ENCODE measurements at places on chromosomes 5 and 9. TPM values are rescaled to one million over a fixed set of nuclear protein-coding genes. Genes with fewer than 3 reads are reported as not detected.
A peak's percentile ranks its signal among the peaks of the same experiment; 100 is the strongest.

Gene KCNT1
- 1.2 TPM for total RNA-seq

Gene FRRS1L
- total RNA-seq: 0.81 TPM

GRCh38 chr5:177500685-177501522 is 3.5 kb upstream of the PDLIM7 start:
- peak; percentile 95 for DNase-seq

DNA sequence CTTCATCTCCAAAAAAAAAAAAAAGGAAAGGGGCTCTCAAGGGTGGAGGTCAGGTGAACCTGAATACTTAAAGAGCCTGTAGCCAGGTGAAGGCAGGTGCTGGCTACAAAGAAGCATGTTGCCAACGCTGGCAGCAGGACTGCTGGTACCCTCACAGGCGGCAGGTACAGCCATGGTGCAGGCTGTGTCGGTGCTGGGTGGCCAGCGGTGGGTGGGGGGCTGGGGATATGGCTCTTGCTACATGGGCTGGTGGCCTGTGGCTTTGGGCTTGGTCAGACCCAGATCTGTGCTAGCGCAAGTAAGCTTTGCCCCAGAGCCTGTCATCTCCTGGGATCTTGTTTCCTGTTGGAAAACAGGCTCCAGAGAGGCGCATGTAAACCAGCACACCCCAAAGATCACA is 86.3 kb upstream of the PHYKPL start:
- no peak for DNase-seq

Gene CD180
- 0.48 TPM for total RNA-seq

Gene PHYHD1
- total RNA-seq: 21.9 TPM

DNA sequence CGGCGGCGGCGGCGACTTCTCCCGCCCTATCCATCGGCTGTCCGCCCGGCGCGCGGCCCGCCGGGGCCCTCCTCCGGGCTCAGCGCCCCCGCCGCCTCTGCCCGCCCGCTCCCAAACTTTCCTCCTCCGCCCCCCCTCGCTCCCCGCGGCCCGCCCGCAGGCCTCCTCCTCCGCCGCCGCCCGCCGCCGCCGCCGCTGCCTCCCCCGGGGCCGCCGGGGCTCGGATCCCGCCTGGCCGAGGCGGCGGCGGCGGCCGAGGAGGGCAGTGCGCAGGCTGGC is 460 bp upstream of the PBX3 start:
- no peak for DNase-seq

Gene ABLIM3
- 118 TPM for total RNA-seq

DNA sequence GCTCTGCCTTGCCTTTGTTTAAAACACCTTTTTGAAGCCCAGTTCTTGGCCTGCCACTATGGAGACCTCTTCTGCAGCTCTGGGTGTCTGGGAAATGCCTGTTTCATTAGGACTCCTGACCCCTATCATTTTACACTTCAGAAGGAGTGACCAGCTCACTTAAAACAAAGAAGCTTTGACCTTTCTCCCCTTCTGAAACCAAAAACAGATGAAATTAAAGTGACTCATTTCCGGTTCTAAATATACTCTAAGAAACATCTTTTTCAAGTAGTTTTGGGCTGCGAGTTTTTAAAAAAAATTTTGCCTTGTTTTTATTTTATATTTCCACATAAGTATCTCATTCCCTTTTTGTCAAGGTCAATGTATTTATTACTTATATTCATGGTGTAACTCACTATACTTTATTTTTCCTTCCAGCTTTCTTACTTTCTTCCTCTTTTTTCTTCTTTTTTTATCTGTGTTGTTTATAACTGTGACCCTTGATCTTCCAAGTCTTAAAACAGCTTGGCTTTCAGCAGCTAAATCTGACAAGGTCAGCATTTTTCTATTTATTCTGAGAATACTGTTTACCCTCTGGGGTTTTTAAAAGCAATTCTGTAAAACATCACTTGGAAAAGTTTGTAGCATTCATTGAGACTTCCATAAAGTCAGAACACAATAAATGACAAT is 672.9 kb downstream of the NR2F1-AS1 start:
- DNase-seq: no peak

Gene BTNL3
- not detected for total RNA-seq

- no peak for DNase-seq
These were observed 117.2 kb downstream of the CDC42SE2 start for GRCh38 chr5:131381021-131381420.

Gene FOXD4L6
- not detected for total RNA-seq

Gene AK8
- total RNA-seq: 0.13 TPM

DNA sequence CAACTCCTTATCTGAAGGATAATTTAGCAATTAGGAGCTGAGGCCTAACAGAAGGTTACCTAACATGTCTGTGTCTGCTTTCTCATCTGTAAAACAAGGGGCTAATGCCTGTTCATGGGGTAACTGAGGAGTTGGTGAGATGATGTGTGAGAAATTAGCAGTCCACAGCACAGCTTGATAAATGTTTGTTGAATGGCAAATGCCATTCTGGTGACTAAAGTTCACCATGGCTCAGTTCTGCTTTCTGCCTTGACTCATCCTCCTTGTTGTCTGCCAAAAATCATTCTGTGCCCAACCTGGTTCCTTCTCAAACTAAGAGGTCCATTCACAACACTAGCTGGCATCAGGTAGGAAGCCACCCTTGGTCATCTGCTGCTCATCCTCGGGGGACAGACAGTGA is 552.0 kb upstream of the KLF4 start:
- DNase-seq: no peak

GRCh38 chr5:149959406-149960236 is 937 bp upstream of the SLC26A2 start:
- DNase-seq: no peak

GRCh38 chr5:117318528-117318927 is 743.9 kb upstream of the SEMA6A start:
- DNase-seq: no peak

DNA sequence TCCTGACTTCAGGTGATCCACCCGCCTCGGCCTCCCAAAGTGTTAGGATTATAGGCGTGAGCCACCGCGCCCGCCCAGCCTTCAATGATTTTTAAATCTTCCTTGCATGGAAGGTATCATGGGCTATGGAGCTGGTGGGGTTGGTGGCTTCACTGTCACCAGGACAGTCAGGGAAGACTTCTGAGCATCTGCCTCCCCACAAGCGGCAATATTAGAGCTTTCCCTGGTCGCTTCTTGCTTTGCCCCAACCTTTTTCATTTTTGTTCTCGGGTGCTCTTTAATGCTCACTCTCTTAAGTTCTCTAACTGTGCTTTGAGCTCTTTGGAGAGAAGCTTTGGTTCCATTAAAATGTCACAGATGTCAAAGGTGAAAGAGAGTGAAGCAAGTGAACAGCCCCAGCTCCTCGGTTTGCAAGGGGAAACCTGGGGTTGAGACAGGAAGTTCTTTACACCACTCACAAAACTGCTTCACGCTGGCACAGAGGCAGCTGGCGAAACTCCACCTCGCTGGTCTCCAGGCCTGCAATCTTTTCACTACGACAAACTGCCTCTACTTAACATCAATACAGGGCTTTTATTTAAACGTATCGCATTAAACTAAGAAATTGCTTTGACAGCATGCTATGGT is 142.5 kb upstream of the RETREG1 start:
- no peak for DNase-seq

GRCh38 chr5:36523926-36524325 is 82.5 kb upstream of the SLC1A3 start:
- no peak for DNase-seq

Gene CCL28
- total RNA-seq: 0.46 TPM

Gene PAX5
- total RNA-seq: not detected

DNA sequence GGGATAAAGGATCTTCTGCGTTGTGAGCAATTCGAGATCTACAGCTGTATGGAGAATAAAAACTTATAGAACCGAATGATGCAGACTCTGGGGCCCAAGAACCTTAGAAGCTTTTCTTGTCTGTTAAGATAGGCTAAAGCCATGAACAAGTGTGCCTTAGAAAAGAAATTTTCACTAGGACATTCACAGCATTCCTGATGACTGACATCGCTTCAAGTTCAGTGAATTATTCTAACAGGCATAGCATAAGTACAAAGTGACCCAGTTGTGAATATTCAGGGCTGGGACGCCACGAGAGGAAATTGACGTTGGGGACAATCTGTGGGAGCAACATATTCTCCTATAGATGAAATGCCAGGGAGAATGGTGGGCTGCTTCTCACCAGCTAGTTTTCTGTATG is 32.0 kb upstream of the PANK3 start:
- no peak for DNase-seq

- DNase-seq: no peak
These were observed 391.8 kb upstream of the CD180 start for GRCh38 chr5:67588389-67588788.

- no peak for DNase-seq
These were observed 656.5 kb downstream of the TLE1 start for GRCh38 chr9:81032831-81033230.

DNA sequence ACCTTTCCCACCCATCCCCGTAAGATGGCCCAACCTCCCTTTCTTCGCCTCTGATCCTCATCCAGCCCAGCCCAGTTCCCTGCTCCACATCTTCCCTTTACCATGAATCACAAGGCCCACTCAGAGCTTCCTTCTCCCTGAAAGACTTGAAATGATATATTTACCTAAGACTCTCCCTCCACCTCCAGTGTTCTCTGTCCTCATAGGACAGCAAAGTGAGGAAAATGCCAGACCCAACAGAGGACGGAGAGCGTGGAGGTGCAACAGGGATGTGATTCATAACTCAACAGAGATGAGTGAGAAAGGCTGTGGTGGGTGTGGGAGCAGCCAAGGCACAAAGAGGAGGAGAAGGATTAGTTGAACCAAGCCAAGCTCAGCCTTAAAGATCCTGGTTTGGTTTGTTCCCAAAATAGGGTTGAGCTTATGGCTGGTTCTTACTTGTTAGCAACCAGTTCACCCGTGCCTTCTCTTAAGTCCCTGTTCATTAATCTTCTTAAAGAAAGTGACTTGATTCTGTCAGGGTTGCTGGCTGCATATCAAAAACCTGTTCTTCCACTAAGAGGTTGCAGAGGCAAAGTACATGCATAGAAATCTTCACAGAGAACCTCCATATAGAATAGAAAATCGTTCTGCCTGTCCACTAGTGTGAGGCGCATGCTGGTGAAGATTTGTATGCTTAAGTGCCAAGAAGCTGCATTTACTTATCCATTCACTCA is 183.2 kb downstream of the ACTL7B start:
- no peak for DNase-seq

DNA sequence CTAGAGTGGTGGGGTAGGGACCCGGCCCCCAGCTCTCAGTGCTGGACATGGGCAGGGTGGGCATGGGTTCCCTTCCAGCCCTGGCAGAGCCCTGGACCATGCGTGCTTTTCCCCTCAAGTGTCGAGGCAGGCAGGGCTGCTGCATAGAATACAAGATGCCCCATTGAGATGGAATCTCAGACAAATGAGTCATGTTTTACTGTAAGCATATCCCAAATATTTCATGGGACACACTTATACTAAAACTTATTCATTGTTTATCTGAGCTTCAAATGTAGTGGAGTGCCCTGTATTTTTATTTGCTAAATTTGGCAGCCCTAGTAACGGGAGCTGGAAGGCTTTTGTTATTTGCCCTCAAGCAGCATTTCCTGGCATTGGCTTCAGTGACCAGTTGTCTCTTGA is 3.2 kb upstream of the RNU6ATAC start:
- no peak for DNase-seq

Gene SHLD3
- total RNA-seq: 1.7 TPM

DNA sequence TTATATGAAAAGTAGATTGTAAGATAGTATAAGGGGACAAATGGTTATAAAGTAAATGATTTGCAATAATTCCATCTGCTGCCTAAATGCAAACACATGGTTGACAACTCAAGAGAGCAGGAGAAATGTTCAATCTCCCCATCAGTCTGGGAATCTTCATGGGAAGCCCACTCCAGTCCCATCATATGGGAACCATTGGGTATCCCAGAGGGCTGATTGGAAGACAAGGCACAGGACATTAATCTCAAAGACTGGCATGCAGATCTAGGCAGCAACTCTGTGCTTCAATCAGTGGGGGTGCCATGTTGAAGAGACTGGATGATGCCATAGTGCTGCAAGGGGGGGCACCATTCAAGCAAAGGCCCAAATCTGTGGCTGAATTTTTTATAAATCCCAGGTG is 193.1 kb upstream of the PDE4D start:
- no peak for DNase-seq

DNA sequence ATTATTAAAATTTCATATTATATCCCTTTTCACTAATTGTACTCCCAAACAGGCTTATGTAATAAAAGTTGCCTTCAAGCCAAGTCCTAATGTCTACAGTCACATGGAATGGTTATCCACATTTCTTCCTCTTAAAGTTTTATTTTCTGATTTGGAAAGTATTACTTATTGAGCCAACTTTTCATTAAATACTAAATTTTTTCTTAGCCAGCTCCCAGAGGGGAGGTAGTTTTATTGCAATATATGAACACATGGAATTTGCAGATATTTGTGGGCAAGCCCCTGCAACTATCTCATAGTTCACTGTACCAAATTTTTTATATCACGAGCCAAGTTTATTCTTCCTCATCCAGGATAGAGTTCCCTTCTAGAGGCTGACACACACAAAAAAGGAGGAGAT is 332.8 kb upstream of the PTGER4 start:
- no peak for DNase-seq

GRCh38 chr5:123300266-123300665 is 122.9 kb downstream of the CEP120 start:
- no peak for DNase-seq

Gene CER1
- total RNA-seq: not detected

Gene IL33
- total RNA-seq: 18.6 TPM

- DNase-seq: no peak
These were observed 5.4 kb downstream of the EGFL7 start for GRCh38 chr9:136667940-136668760.

DNA sequence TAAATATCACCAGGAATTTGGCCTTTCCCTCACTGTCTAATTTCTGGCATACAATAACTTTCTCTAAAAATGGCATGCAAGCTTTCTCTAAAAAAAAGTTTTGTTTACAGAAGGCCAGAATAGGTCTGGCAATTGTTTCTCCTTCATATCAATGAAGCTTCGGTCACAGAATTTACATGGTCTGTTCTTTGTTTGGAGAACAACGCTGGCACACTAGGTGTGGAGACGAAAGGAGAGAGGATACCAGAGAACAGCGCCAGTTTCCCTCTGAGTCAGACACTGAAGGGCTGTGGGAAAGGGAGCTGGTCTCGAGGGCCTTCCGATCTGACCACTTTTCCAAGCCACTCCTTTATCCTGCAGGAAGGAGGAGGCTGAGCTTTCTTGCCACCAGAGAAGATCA is 60.1 kb upstream of the ITGA1 start:
- DNase-seq: no peak

- no peak for DNase-seq
These were observed 142.3 kb downstream of the ROR2 start for GRCh38 chr9:91807643-91808246.

Gene IL7R
- total RNA-seq: 0.92 TPM

Gene SPATA31D1
- not detected for total RNA-seq
